ENCODE measurements at places on chromosomes 12 and 14.

- DNase-seq: no peak
These were observed 32.4 kb upstream of the EML1 start for GRCh38 chr14:99760817-99761216.

- DNase-seq: no peak
These were observed 64.2 kb downstream of the ERGIC2 start for GRCh38 chr12:29316752-29317151.

DNA sequence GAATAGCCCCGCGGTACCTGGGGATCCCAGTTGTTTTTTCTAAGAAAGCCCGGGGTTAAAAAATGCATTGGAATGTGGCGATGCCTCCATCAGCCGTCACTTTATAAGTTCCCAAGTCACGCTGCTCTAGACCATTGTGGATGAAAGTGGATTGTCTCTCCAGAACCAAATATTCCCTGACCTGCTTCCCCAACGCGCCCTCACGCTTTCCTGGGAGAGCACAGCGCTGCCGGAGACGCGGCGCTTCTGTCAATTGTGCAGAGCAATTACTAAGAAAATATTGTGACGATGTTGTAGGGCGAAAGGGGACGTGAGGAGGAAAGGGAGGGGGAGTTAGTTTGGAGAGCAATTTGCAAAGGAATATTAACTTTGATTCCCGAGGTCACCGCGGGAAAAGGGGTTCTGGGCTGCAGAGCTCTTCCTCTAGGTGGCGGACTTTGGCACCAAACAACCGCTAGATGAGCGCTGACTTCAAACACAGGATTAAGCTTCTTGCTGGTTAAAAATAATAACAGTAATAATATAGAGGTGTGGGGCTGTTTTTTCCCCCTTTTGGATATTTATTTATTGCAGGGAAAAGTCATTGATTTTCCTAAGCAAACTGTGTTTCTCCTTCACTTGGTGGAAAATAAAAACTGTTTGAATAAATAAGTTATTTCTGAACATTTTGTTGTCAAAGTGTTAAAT, 9.6 kb upstream of the FOXG1 start:
- DNase-seq: no peak

- no peak for DNase-seq
These were observed 85.7 kb upstream of the TBX3 start for GRCh38 chr12:114769634-114770033.

- no peak for DNase-seq
These were observed 70.2 kb downstream of the LLPH start for GRCh38 chr12:66060163-66060907.

- DNase-seq: peak; percentile 16
These were observed 8.8 kb downstream of the USP15 start for GRCh38 chr12:62268956-62269355.

GRCh38 chr14:91265404-91265803, 20.9 kb upstream of the GPR68 start:
- no peak for DNase-seq

DNA sequence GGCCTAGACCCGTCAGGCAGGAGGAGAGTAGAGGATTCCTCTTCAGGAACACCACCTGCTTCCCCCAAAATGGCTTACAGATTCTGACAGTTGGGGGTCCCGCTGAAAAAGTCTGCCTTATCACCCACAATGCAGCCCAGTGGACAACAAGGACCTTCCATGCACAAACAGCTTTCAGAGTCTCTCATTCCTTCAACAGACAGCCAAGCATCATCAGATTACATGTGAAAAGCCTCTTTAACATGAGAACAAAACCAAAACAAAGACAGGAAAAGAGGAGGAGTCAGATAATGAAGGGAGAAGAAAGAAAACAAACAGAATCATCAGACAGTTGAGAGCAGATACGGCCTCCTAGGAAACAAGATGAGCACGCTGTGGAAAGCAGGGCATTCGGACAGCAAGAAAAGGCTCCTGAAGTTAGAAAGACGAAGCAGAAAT, 18.3 kb downstream of the KCTD10 start:
- no peak for DNase-seq

DNA sequence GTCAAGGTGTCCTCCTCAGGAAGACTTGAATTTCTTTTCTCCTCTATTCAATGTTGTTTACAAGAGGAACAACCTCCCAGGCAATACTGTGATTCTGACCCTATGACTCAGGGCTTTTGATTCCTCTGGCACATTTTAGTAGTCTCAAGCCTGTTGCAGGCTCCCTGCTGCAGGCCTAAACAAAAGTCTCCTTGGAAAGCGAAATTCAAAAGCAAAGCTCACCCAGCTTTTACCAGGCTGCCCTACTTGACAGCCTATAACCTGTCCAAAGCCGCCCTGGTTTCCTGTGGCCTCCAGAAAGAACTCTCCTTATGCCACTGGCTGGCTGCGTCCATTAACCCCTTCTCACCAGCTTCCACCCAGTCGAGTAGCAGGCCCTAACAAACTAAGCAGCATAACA, 11.6 kb downstream of the FGD6 start:
- no peak for DNase-seq

DNA sequence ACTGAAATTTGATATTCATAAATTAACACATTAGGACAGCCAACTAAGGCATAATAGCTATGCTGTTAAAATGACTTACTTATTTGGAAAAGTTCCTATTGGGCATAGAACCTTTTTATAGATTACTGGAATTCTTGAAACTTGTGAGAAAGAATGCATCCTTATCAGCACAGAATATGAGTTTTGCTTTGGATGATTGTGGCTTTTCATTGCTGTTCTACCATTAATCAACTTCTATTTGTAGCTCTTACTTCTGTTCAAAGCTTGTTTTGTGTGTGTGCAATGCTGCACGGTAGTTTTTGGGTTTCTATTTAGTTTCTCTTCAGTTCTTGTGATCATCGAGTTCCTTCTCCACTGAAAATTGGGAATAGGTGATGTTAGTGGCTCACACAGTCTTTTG, 152.4 kb upstream of the PELI2 start:
- DNase-seq: no peak

- no peak for DNase-seq
These were observed 411.4 kb upstream of the SOX5 start for GRCh38 chr12:24360907-24361306.

GRCh38 chr12:116055895-116056607, 221.4 kb downstream of the MED13L start:
- no peak for DNase-seq

- no peak for DNase-seq
These were observed 3.1 kb upstream of the BRF1 start for GRCh38 chr14:105303949-105304348.

DNA sequence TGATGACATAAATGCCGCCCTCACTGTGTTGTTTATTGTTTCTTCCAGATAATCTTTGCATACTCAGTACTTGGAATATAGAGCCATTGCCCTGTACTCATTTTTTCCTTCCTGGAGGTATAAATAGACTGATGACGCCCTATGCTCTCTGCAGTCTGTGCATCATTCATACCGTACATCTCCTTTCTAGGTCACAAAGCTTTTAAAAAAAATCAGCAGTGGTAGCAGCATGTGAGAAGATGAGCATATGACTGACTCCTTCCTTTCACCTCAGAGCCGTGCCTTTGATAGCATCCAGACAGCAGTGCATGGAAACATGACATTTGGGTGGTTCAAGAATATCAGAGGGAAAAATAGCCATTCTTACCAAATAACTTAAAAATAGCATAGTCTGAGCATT, 77.3 kb downstream of the PDE3A start:
- DNase-seq: no peak

DNA sequence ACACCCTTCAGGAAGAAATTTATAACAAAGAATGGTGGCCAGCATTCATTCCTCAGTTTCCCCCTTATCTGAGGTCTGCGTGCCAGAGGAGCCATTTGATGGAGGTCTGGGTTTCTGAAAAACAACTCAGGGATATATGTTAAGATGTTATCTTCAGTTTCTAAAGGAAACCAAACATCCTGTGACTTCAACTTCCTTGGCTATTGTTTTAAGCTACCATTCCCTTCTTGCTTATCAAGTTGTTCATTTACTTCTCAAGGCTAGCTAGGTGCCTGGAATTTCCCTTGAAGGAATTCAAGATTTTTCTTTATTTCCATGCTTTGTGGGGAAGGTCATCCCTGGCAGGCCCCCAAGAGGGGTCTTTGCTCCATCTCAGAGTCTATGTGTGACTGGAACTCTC, 27.1 kb upstream of the OXA1L start:
- DNase-seq: no peak

GRCh38 chr12:32477714-32478113, 78.4 kb downstream of the FGD4 start:
- DNase-seq: no peak

- no peak for DNase-seq
These were observed 240.5 kb downstream of the ADGRD1 start for GRCh38 chr12:131194166-131194565.

DNA sequence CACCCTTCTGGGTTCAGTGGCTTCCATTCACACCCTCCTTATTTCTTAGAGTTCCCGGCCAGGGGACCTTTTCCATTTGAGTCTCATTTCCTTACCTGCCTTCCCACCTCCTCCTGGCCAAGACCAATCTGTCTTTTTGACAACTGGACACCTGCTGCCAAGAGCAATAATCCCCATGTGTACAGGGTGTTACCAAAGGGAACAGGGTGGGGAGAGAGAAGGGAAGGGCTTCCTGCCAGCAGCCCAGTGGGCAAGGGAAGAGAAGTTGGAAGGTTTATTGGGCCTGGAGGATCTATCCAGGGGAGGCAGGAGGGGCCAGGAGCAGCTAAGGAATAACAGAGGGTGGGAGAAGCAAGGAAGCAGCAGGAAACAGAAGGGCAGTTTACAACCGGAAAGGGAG, 346.2 kb downstream of the C12orf75 start:
- no peak for DNase-seq

GRCh38 chr12:132675757-132676432, 11.2 kb downstream of the POLE start:
- DNase-seq: no peak

DNA sequence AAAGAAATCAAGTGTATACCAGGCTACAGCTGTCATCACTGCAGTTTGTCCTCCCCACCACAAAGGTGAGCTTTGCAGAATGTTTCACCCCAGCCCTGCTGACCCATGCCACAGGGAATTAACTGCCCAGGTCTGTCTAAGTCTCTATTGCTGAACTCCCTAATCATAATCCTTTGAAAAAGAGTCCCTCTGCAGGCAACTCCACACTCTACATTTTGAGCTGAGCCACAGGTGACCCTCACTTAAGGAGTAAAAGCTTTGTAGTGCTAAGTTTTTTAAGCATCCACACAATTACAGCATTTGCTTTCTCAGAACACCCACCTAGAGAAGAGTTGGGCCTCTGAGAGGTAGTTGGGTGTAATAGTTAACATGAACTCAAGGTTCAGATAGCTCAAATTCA, 90.0 kb downstream of the C12orf50 start:
- DNase-seq: no peak

DNA sequence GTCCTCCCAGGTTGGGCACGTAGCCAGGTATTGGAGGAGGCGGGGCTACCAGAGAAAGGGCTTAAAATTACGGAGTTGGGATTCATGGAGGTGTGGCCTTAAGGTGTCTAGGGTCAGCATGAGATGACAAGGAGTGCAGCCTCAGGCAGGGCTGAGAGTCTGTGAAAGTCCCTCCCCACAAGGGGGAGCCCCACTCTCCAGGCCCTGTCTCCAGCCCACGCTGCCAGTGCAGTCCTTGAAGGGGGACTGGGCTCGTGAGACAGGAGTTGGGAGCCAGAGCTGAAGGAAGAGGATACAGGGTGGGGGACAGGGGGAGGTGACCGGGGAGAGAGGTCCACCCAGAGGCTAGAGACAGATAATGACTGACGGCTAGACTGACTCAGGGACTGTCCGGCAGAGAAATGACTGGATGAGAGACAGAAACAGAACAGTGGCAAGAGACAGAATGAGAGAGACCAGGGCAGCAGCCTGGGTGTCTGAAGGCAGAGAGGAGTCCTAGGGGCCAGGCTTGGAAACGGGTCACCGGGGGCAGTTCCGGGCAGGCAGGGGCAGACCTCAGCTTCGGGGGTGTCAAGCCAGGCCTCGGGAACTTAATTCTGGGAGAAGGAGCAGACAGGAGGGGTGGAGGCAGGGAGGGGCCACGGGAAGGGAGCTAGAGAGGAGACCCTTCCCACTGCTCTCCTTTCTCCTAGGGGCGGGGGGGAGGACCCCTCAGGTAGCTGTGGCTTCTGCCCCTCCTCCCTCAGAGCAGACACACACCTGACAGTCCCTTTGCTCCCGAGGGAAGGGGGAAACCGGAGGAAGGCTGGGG, 970 bp downstream of the CDH24 start:
- DNase-seq: peak; percentile 64

GRCh38 chr14:61953602-61954001, 191.4 kb downstream of the SNAPC1 start:
- no peak for DNase-seq

DNA sequence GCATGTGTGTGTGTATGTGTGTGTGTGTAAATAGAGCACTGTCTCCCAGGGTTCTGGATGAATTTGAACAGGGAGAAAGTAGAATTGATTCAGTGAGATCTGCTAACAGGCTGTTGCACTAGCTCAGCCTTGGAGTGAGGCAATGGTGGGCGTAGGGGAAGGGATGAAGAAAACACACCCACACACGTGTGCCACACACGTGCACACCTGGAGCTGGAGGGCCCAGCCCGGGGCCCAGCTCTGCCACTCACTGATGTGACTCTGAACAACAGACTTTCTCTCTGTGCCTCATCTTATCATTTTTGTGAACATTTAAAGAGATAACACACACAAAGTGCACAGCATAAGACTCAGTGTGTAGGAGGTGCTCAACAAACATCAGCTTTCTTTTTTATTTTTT, 4.2 kb downstream of the ACACB start:
- DNase-seq: no peak

DNA sequence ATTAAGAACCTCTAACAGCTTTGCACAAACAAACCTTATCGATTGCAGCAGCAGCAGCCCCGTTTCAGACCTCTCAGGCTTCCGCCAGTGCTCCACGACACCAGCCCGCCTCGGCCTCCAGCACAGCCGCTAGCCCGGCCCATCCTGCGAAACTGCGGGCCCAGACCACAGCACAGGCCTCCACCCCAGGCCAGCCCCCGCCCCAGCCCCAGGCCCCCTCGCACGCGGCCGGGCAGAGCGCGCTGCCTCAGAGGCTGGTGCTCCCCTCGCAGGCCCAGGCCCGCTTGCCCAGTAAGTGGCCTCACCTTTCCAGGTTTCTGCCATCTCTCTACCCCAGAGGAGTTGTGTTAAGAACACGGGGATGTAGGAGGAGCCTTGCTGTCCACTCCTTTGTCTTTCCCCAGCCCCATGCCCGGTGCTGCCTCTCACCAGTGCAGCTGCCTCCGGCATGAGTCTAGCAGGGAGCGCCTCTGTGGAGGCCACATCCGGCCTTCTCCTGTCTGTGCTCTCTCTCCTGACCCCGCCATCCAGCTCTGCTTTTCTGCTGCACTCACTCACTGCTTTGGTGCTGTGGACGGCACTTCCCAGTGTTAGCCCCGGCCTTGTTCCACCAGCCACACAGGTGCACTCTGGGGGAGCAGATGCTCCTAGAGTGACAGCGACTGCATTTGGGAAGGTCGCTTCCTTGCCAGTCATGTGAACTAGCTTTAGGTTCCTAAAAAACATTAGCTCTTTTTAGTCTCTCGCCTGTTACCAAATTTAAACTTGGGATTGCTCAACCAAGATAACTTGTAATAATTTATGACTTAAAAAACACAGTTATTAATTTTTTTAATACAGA, 71.5 kb downstream of the EP400 start:
- DNase-seq: no peak

Measured in CD4-positive, alpha-beta T cell treated with Interleukin-4 for 4 hours (primary cell).